ENCODE measurements at places on chromosomes 5 and 9. TPM values are rescaled to one million over a fixed set of nuclear protein-coding genes. Genes with fewer than 3 reads are reported as not detected.

The NUTM2G gene
- not detected for total RNA-seq

The PCDHGA7 gene
- not detected for total RNA-seq

The SPATA31A3 gene
- total RNA-seq, result not detected

The SLC36A3 gene
- total RNA-seq, result not detected

The SIGMAR1 gene
- 81.2 TPM for total RNA-seq

The IL3 gene
- 0.25 TPM for total RNA-seq

The QRFP gene
- total RNA-seq, result not detected

The DNM1 gene
- total RNA-seq, result 0.59 TPM

The SHISAL2B gene
- not detected for total RNA-seq

DNA sequence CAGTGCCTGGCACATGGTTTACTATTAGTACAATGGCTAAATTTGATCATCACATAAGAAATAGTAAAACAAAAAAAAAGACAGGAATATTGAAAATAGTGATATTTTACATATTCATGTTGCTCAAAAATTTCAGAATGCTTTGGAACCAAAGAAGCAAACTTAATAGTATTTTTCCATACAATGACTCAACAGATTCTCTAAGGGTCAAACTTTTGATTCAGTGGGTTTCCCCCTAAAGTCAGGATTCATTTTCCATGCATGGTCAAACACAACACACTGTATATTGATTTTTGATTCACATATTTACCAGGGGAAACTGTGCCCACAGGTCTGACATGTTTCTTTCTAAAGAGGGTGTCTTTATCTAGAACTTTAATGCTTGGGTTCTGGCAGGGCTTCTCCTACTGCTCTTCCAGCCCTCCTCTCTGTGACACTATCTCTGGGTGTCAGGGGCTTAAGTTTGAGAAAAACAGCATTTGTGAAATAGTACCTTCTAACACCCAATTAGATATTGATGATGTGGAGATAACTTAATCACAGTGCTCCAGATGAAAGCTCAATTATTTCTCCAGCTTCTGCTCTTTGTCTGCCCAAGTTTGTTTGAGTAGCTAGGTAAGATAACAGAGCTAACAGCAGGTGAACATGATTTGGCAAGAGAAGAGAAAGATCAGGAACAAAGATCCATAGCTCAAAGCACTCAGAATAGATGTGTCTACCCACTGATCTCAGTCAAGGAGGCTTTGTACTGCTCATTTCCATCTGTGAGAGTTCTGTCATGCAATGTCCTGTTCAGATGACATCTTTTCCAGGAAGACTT, 35.5 kb upstream of the ELL2 start:
- peaks cover 6% of the 10 kb centered on the region for H3K4me1 ChIP-seq
- no peak overlapping the region for H3K27ac ChIP-seq
- H3K4me3 ChIP-seq, result no peak overlapping the region
- no peak for DNase-seq

GRCh38 chr9:79104951-79105350, 466.8 kb upstream of the TLE4 start:
- H3K4me1 ChIP-seq, result no peaks in the 10 kb centered on the region
- no peaks in the 10 kb centered on the region for H3K36me3 ChIP-seq
- no peak for DNase-seq
- no peak overlapping the region for H3K27ac ChIP-seq

- no peaks in the 10 kb centered on the region for H3K36me3 ChIP-seq
- no peaks in the 10 kb centered on the region for H3K4me1 ChIP-seq
- no peak overlapping the region for H3K27ac ChIP-seq
These were observed 49.7 kb upstream of the PLEKHG4B start for GRCh38 chr5:42250-42649.

DNA sequence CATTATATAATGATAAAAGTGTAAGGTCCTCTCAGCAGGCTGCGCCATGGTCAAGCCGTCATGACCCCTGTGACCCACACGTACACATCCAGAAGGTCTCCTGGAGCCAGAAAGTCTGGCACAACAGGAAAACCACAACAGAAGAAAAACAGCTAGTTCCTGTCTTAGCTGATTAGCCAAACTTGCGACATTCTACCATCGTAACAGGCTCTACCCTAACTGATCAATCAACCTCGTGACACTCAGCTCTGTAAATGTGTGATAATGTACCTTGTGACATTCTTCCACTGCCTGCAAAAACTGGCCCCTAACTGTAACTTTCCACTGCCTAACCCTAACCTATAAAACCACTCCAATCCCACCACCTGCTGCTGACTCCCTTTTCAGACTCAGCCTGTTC, 316.4 kb upstream of the TUSC1 start:
- no peaks in the 10 kb centered on the region for H3K36me3 ChIP-seq
- H3K4me3 ChIP-seq, result no peak overlapping the region
- H3K27ac ChIP-seq, result no peak overlapping the region
- DNase-seq, result no peak
- H3K4me1 ChIP-seq, result no peaks in the 10 kb centered on the region
- H3K27me3 ChIP-seq, result no peaks in the 10 kb centered on the region

DNA sequence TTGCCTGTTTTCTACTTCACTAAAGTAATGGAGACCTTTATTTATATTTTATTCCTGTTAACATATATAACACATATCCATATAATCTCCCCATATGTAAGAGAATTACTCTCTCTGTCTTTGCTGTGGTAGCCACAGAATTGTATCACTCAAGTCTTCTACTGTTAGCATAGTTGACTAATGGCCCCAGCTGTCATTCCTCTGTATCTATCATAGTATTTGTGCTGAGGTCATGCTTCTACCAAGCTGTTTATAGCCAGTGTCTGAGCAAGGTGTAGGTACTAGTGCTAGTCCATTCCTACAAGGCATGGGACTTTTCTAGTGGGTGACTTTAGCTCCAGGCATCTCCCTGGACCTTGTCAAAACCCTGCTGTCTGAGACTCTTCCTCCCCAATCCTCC, 244.1 kb downstream of the KIAA0825 start:
- H3K27me3 ChIP-seq, result no peaks in the 10 kb centered on the region
- H3K27ac ChIP-seq, result no peak overlapping the region
- no peaks in the 10 kb centered on the region for H3K4me1 ChIP-seq
- H3K36me3 ChIP-seq, result no peaks in the 10 kb centered on the region
- H3K4me3 ChIP-seq, result no peak overlapping the region

DNA sequence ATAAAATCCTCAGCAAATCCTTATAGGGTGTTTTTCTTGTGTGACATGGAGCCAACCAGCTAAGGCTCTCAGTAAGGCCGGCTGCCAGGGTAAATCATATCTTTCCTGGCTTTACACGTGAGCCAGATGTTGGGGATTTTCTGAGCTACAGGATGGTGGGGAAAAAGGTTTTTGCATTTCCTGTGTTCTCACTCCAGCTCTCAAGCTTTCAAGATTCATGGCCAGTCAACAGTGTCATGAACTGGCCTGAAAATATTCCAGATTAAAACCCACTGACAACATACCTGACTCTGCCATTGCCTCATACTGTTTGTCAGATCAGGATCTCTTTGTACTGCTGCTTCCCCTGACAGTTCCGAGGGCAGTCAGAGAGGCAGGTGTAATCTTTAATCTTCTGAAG, 306.9 kb downstream of the GLIS3 start:
- no peak for DNase-seq
- H3K4me1 ChIP-seq, result no peaks in the 10 kb centered on the region
- no peak overlapping the region for H3K27ac ChIP-seq
- H3K4me3 ChIP-seq, result no peak overlapping the region
- H3K27me3 ChIP-seq, result peaks cover 18% of the 10 kb centered on the region

- no peaks in the 10 kb centered on the region for H3K27me3 ChIP-seq
- H3K4me1 ChIP-seq, result peaks cover 24% of the 10 kb centered on the region
- no peak overlapping the region for H3K4me3 ChIP-seq
- H3K36me3 ChIP-seq, result peaks cover 20% of the 10 kb centered on the region
- peak; percentile 64 for DNase-seq
These were observed 14.0 kb downstream of the SEC61B start for GRCh38 chr9:99235926-99236634.

DNA sequence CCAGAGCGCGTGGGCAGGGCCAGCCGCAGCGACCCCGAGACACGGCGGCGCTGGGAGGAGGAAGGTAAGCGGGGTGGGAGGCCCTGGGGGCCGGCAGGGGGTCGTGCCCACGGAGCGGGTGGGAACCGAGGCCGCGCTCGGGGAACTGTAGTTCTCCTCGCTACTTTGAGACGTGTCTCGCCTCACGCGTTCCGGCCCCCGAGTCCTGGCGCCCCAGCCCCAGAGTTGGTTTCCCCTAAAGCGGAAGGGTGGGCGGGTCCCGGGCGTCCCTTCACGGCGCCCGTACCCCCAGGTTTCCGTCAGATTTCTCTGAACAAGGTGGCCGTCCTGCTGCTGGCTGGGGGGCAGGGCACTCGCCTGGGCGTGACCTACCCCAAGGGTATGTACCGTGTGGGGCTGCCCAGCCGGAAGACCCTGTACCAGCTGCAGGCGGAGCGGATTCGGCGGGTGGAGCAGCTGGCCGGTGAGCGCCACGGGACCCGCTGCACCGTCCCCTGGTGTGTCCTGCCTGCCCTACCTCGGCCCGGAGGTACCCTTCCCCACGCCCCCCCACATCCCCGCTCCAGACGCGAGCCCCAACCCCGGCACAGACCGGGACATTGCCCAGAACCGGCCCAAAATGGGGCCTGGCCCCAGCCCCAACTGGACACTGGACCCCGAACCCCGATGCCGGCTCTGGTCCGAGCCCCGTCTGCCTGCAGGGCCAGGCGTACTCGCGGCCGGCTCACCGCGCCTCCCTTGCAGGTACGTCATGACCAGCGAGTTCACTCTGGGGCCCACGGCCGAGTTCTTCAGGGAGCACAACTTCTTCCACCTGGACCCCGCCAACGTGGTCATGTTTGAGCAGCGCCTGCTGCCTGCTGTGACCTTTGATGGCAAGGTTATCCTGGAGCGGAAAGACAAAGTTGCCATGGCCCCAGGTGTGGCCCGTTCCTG, 709 bp downstream of the UAP1L1 start:
- H3K27ac ChIP-seq, result peak overlapping the region; percentile 71
- H3K4me3 ChIP-seq, result peak overlapping the region; percentile 79
- peaks cover 7% of the 10 kb centered on the region for H3K4me1 ChIP-seq
- H3K36me3 ChIP-seq, result peaks cover 18% of the 10 kb centered on the region
- H3K27me3 ChIP-seq, result no peaks in the 10 kb centered on the region
- peak; percentile 85 for DNase-seq

DNA sequence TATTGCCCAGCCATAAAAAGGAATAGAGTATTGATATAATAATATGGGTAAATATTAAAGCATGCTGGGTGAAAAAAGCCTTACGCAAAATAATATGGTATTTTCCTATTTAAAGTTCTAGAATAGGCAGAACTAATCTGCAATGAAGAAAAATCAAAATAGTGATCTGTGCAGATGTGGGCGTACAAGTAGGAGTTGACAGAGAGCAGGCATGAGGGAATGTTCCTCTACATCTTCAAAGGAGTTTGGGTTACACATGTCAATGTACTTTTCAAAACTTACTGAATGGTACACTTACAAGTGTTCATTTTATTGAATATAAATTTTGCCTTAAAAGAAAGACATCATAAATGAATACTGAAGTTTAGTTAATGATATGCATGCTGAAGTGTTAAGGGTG, 33.0 kb upstream of the ZBED3 start:
- no peak overlapping the region for H3K27ac ChIP-seq
- H3K4me3 ChIP-seq, result no peak overlapping the region
- H3K27me3 ChIP-seq, result peaks cover 2% of the 10 kb centered on the region
- DNase-seq, result no peak

- no peak overlapping the region for H3K4me3 ChIP-seq
- no peak for DNase-seq
- H3K27ac ChIP-seq, result no peak overlapping the region
- H3K4me1 ChIP-seq, result peaks cover 9% of the 10 kb centered on the region
- H3K27me3 ChIP-seq, result peaks cover 2% of the 10 kb centered on the region
- H3K36me3 ChIP-seq, result no peaks in the 10 kb centered on the region
These were observed 80.3 kb downstream of the HMHB1 start for GRCh38 chr5:143892271-143892670.

- H3K4me3 ChIP-seq, result no peak overlapping the region
- DNase-seq, result peak; percentile 31
- no peaks in the 10 kb centered on the region for H3K36me3 ChIP-seq
- no peak overlapping the region for H3K27ac ChIP-seq
- no peaks in the 10 kb centered on the region for H3K4me1 ChIP-seq
These were observed 256.3 kb downstream of the SMARCA2 start for GRCh38 chr9:2271426-2271825.

GRCh38 chr5:176844706-176845391, 34.5 kb downstream of the UNC5A start:
- no peak overlapping the region for H3K4me3 ChIP-seq
- H3K27ac ChIP-seq, result no peak overlapping the region
- no peak for DNase-seq
- H3K36me3 ChIP-seq, result no peaks in the 10 kb centered on the region
- H3K27me3 ChIP-seq, result peaks cover 21% of the 10 kb centered on the region

DNA sequence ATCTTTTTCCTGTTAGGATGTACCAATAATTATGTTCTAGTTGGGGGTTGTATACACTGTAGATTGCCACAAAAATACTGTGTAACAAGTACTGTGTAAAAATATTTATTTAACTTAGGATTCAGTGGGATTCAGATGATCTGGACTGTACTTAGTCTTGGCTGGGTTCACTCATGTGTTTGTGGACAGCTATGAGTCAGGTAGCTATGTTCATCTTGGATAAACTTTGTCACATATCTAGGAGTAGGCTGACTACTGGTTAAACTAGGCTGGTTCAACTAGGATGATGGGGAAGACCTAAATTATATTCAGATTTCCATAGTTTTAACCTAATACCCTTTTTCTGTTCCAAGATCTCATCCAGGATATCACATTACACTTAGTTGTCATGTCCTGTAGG, 32.1 kb upstream of the TNFSF15 start:
- no peak overlapping the region for H3K27ac ChIP-seq
- no peaks in the 10 kb centered on the region for H3K36me3 ChIP-seq
- no peaks in the 10 kb centered on the region for H3K27me3 ChIP-seq
- H3K4me3 ChIP-seq, result no peak overlapping the region
- H3K4me1 ChIP-seq, result peaks cover 5% of the 10 kb centered on the region
- no peak for DNase-seq

DNA sequence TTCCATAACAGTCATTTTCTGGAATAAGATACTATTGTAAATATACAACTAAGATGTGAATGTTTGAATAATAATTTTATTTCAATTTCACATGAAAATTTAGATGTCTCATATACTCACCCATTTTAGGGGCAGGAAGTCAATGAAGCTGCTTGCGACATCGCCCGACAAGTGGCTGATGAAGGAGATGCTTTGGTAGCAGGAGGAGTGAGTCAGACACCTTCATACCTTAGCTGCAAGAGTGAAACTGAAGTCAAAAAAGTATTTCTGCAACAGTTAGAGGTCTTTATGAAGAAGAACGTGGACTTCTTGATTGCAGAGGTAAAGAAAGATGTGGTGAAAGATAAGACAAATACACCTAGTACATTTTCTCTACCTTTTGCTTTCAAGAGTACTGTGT, 8.6 kb downstream of the BHMT start:
- H3K4me1 ChIP-seq, result no peaks in the 10 kb centered on the region
- H3K4me3 ChIP-seq, result no peak overlapping the region
- no peak overlapping the region for H3K27ac ChIP-seq
- no peaks in the 10 kb centered on the region for H3K27me3 ChIP-seq
- DNase-seq, result peak; percentile 14

- no peaks in the 10 kb centered on the region for H3K36me3 ChIP-seq
- H3K4me3 ChIP-seq, result no peak overlapping the region
- H3K27me3 ChIP-seq, result peaks cover 13% of the 10 kb centered on the region
- DNase-seq, result no peak
- no peak overlapping the region for H3K27ac ChIP-seq
- H3K4me1 ChIP-seq, result peaks cover 4% of the 10 kb centered on the region
These were observed 239.6 kb upstream of the RAI14 start for GRCh38 chr5:34416501-34417008.

- peaks cover 17% of the 10 kb centered on the region for H3K27me3 ChIP-seq
- no peaks in the 10 kb centered on the region for H3K36me3 ChIP-seq
These were observed 83.9 kb downstream of the PTPN3 start for GRCh38 chr9:109414125-109414785.

Data from activated CD8-positive, alpha-beta T cell treated with anti-CD3 and anti-CD28 coated beads for 36 hours (primary cell).